ENCODE measurements at places on chromosomes 5 and 9.

GRCh38 chr9:127980060-127980705, 606 bp downstream of the EEIG1 start:
- no peak for DNase-seq

DNA sequence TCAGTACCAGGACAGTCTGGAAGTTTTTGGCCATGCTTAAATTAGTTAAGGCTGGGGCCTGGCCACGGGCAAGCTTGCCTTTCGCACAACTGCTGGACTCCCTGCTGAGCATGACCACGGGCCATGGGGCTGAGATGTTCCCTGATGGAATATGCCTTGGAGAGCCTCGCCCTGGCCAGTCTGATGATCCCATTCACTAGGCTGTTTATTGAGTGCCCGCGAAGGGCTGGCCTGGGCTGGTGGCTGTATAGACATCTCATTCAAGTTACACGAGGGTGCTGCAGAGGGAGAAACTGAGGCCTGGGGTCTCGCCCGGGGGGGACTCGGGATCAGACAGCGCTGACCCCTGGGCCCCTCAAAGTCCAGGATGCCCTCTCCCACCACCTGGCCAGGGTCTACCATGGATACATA, 7.8 kb upstream of the RXRA start:
- DNase-seq, result no peak

GRCh38 chr9:124392871-124393460, 22.3 kb downstream of the PSMB7 start:
- DNase-seq, result no peak

- no peak for DNase-seq
These were observed 276.7 kb upstream of the ADRA1B start for GRCh38 chr5:159639590-159639989.

DNA sequence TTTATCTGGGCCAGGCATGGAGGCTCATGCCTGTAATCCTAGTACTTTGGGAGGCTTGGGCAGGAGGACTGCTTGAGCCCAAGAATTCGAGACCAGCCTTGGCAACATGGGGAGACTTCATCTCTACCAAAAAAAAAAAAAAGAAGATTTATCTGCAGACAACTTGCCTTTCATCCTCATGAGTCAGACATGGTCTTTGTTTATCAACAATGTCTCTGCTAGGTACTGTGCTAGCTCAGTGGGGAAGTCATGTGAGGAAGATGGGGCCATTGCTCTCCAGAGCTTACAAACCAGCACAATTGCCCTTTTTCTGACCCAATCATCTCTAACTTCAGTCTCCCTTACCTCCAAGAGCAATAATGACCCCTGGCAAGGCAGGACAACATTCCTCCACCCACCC, 1.6 kb downstream of the URM1 start:
- no peak for DNase-seq

- DNase-seq, result no peak
These were observed 5.3 kb upstream of the SLC25A48 start for GRCh38 chr5:135829179-135829578.

- DNase-seq, result peak; percentile 60
These were observed 131.3 kb upstream of the CCDC180 start for GRCh38 chr9:97176206-97176605.

- DNase-seq, result no peak
These were observed 12.2 kb downstream of the KLHL9 start for GRCh38 chr9:21322911-21323461.

- no peak for DNase-seq
These were observed 74.1 kb upstream of the SH3PXD2B start for GRCh38 chr5:172528440-172528839.

GRCh38 chr9:90301277-90301653, 341.4 kb downstream of the DIRAS2 start:
- DNase-seq, result no peak

DNA sequence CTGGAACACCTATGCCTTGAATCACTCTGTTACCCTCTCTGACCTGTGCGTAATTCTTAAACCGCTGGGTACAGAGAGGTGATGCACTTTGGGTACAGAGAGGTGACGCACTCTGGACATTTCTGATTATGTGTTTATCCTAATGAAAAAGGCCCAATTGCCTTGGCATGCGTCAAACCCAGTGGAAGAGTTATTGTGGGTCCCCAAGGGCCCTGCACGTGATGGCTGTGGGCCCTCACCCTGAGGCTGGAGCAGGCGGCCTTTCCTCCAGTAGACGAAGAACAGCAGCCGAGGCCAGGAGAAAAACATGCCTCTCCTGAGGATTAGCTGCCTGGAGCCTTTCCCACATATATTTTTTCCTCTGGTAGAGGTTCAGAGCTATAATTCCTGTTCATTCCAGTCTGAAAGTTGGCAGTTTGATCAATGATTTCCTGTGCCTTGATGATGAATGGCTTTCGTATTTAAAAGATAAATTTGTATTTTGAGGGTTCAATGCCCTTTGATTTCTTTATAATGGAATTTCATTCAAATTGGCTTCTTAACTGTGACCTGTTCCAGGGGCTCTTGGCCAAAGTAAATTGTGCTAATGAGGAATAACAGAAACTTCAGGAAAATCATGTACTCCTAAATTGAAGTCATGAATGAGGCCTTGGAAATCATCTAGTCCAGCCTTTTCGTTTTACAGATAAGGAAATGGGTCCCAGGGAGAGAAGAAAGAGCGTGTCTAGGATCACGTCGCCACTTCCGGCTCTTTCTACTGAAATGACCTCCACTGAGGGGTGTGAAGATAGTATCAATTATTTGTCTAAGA, 22.8 kb downstream of the ACER2 start:
- no peak for DNase-seq

DNA sequence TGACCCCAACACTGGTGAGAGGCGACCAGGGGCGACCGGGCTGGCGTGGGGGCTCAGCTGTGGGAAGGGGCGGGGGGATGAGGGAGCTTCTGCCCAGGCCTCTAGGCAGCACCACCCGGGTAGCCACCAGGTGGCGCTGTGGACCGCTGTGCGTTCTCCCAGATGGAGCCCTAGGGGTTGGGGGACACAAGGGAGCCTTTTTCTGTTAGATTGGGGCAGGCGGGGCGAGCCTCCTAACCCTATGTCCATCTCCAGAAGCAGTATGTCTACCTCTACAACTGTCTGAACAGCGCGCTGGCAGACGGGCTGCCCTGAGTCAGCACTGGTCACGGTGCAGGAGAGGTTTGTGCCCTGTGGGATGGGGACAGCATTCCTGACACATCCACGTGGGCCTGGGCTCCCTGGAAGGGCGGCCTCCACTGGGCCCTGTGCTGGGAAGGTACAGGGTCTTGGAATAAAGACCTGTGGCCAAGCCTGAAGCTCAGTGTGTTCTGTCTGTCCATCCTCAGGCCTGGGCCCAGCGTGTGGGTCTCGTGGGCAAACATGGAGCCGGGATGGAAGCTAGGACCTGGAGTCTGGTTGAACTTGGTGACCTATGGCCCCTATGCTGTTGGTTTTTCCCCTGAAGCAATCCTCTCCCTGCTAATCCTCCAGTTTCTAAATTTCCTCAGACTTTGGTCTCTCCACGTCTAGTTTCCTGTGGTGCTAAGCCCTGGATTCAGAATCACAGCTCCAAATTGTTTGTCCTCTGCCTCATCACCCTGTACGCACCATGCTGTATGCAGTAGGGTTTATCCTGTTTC, 23.1 kb upstream of the SPTLC1 start:
- peak; percentile 32 for DNase-seq

DNA sequence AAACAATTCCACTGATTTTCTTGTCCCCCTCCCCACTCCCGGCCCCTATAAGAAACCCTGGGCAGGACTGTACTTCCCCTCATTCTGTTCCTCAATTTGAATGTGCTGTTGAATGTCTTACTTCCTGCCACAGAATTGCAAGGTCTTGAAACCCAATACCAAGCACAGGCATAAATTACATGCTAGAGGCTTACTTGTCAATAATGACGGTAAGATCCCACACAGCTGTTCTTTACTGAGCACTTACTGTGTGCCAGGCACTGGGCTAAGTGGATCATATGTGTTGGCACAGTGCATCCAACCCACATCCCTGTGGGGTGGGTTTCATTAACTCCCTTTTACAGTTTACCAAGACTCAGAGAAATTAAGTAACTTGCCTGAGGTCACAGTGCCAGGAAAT, 63.4 kb downstream of the MVB12B start:
- no peak for DNase-seq

GRCh38 chr9:99178912-99179872, 42.5 kb downstream of the ALG2 start:
- DNase-seq, result no peak

DNA sequence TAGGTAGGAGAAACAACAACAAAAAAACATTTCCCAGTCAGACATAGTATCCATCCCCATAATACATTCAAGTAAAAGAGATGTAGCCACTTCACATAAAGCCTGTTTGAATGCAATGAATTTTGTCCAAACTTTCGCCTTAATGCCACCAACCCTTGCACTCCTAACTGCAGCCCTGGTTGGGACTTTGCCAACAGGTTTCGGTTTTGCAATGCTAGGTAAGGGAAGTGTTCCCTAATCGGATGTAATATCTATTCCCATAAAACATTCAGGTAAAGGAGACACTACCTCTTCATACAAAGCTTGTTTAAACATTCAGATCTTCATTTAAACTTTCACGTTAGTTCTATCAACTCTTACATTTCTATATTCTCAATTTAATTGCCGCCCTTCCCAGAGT, 336.1 kb downstream of the DRD1 start:
- no peak for DNase-seq

GRCh38 chr5:140635291-140636257, 2.6 kb upstream of the CD14 start:
- DNase-seq, result no peak

DNA sequence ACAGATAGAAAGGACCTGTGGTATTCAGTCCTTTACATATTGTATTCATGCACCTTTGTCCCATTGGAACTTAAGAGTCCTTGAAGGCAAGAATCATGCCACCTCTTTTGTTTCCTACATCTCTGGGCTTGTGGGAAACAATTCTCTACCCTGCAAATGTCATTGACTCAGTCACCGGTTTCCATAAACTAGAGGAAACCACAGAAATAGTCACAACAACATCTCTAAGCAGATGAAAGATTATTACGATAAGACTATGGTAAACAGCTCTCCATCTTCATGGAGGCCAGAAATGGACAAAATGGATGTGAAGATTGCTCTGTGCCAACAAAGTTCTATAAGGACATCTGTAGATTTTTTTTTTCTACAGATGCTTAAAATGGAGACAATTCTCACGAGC, 165.5 kb downstream of the PIK3R1 start:
- no peak for DNase-seq

GRCh38 chr9:22921742-22922141, 475.1 kb downstream of the DMRTA1 start:
- no peak for DNase-seq

DNA sequence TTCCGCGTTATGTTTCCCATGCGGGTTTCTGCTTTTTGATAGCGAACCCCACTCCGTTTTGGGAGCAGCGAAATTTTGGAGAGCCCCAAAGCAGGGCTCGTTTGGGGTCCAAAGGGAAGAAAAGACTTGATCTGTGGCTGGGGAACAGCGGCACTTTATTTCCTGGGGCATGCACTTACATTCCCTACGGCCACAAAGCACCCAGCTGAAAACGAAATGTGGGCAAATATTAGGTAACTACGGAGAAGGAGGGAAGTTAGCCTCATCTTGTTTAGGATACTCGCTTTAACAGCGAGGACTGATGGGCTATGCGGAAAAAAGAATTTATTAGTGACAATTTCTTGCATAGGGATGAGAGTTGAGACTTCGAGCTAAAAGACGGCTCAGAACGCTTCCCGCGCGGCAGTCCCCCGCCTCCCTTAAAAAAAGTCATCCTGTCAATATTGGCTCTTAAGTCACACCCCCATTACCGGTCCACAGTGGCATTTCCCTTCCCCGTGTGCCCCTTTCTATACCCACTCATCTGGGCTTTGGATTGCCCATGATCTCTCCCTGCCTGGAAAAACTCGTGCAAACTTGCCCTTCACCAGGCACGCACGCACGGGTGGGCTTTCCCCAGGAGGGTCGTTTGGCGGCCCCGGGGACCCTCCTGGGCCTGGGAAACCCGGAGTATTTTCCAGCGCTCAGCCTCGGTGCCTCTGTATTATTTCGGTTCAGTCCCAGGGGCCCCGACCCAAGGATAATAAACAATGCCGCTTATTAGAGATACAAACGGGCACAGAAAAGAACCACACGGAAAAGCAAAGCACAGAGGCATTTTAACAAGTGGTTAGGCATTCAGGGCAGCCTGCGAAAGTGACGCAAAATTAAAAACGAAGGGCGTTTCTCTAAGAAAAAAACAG, 35.8 kb upstream of the NFIB start:
- no peak for DNase-seq

DNA sequence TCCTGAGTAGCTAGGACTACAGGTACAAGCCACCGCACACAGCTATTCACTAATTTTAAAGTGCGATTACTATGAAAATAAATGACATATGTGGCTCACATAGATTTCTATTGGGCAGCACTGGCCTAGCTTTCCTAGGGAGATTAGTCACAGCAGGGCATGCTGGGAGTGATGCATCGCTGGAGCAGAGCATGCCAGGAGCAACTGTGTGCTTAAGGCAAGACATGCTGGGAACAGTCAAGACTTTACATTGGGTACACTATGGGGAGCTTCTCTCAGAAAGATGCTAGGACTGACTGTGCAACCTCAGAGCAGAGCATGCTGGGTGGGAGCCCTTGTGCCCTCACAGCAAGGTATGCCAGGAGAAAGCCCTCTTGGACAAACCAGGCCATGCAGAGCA, 9.3 kb downstream of the ST6GALNAC6 start:
- DNase-seq, result no peak

GRCh38 chr9:116594547-116594946, 92.6 kb upstream of the TRIM32 start:
- DNase-seq, result no peak

- no peak for DNase-seq
These were observed 66.8 kb downstream of the APBA1 start for GRCh38 chr9:69605406-69605805.

GRCh38 chr5:126052791-126053190, 370.4 kb upstream of the GRAMD2B start:
- no peak for DNase-seq

Data from SHP77 (cell line).